ENCODE measurements at places on chromosomes 13 and 19.

GRCh38 chr13:73220966-73221720 is 162.3 kb downstream of the KLF5 start:
- no peak for DNase-seq

DNA sequence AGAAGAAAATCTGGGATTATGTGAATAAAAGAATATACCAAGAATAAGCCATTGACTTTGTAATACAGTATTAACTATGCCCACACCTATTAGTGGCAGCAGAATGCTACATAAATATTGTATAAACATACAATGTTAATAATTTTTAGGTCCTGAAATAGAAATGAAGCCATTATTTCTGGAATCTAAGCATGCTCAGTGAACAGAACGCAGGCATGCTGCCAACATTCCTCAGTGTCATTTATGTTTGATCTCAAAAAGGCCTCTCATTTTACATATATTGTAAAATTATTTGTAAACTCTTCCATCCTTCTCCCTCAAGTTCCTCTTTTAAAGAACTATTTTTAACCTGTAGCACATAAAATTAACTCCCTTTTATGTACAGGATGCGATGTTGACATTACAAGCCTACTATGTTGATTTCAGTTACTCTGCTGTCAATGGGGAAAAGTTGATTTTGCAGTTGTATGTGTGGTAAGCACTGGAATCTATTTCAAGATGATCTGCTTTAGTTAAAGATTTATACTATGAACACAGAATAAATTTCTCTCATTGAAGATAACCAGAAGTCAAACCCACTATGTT is 118.8 kb downstream of the VWA8 start:
- DNase-seq, result no peak

DNA sequence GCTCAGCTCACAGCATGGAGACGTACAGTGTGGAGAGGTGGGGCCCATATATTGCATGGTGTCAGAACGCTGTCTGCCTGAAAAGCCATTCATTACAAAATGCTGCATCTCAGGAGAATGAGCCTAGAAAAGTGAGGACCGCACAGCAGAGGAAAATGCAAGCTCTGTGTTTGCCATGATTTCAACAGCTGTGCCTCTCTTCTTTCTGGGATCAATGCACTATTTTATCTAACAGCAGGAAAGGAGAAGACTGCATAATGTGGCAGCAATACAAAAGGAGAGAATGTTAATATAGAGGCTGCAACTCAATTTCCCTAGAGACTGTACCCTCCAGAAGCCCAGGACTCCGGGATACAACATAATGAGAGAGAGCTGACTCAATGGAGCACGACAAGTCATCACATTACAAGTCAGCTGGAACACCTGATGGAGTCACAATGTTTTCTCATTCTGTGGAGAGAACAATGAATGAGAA is 368.0 kb downstream of the FGF14 start:
- DNase-seq, result no peak

- no peak for DNase-seq
Observed at GRCh38 chr19:815775-816499, 5.8 kb downstream of the PLPPR3 start.

DNA sequence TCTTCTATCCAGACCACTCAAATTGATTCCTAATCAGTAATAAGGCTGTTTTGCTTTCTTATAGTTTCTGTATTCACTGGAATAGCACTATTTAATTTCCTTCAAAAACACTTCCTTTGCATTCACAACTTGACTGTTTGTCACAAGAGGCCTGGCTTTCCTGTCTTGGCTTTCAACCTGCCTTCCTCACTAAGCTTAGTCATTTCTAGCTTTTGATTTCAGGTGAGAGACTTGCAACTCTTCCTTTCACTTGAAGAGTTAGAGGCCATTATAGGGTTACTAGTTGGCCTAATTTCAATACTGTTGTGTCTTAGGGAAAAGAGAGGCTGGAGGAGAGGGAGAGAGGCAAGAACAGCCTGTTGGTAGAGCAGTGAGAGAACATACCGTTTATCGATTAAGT is 47.0 kb downstream of the SACS start:
- no peak for DNase-seq

GRCh38 chr19:3409346-3410064 is 43.1 kb downstream of the NFIC start:
- no peak for DNase-seq

DNA sequence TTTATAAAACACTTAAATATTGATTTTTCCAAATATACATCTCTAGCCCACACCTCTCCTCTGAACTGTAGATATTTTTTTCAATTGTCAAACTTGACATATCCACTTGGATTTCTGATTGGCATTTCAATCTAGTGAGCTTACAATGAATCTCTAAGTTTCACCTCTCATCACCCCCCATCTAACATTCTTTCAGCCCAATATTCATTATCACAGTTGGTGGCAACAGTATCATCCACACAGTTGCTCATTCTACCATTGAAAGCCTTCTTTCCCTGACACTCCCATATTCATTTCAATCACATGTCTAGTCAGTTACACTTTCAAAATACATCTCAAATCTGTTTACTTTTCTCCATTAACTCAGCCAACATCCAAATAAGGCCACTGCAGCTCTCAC is 385.2 kb downstream of the PCDH20 start:
- no peak for DNase-seq
